ENCODE measurements at places on chromosomes 1 and 21.
A peak's percentile ranks its signal among the peaks of the same experiment; 100 is the strongest.

DNA sequence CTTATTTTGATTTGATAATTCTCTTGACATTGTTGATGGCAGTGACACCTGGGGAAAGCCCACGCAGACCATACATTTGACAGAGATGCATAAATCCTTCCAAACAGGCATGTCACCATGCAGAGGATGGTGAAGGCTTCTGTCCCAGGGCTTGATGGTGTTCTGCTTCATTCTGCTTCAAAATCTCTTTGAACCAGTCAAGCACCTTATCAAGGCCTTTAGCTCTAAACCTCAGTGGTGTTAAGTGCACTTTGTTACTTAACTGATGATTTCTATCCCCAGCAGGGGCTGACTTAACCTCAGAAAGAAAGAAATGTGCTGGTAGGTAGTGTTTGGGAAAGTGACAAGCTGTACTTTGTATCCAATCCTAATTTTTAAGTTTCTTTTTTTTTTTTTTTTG lies 81.1 kb downstream of the RRAGC start:
- no peak for DNase-seq

DNA sequence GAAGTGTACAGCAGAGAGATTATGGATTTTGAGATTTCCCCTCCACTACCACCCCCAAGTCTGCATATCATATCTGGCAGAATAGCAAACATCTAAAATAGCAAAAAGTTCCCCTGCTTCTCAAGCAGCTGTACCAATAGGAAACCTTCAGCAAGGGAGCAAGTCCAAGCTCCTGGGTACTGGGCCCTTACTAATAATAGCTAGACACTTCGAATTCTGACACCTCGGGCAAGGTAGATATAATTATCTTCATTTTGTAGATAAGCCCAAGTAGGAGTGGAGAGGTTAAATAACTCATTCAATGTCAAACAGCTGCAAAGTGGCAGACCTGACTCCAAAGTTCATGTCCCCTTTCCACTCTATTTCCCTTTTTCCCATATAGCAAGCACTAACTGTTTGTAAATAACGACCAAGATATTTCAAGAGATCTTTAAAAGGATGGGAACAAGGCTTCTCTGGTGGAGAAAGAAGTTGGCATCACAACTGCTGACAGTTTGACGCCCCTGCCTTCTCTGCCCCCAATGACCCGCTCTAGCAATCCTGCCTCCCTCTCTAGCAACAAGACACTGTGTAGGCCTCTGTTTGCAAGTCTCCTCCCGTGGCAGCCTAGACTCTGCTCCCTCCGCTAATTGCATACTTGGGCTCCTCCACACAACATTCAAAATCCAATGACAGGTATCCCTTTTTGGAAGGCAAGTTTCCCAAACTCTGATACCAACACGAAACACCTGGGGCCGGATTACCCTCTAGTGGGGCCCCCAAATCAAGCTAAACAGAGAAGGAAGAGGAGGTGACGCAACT lies 18.7 kb upstream of the ADAR start:
- peak; percentile 46 for DNase-seq

GRCh38 chr1:32966900-32967299 lies 2.3 kb upstream of the RNF19B start:
- DNase-seq: no peak

GRCh38 chr1:6259491-6260362 lies 1.2 kb downstream of the GPR153 start:
- DNase-seq: peak; percentile 84

DNA sequence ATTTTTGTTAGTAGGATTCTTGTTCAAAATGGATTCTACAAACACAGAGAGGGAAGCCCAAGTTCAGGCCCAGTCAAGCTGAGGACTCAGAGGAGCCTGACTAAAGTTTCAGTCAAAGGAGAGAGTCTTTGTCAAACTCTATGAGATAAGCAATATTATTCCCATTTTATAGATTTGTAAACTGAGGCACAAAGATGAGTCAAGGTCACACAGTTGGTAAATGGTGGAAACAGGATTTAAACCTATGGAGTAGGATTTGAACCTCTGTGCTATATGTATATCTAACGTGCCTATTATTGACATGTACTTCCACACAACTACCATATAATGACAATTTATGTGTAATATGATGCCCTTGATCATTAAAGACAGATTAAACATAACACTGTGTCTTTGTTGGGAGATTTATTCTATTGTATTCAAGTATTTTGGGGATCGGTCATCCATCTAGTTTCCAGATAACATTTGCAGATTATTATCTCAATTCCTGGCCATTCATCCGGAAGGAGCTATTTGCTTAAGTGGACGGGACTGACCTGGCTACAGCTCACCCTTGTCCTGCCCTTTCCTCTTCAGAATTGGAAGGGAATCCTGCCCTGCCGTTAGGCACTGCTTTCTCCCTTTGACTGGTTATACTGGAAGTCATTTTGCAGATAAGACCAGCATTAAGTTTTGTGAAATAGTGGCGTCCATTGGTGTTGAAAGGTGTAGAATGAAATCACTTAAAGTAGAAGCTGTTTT lies 86.1 kb upstream of the LMO4 start:
- DNase-seq: no peak

DNA sequence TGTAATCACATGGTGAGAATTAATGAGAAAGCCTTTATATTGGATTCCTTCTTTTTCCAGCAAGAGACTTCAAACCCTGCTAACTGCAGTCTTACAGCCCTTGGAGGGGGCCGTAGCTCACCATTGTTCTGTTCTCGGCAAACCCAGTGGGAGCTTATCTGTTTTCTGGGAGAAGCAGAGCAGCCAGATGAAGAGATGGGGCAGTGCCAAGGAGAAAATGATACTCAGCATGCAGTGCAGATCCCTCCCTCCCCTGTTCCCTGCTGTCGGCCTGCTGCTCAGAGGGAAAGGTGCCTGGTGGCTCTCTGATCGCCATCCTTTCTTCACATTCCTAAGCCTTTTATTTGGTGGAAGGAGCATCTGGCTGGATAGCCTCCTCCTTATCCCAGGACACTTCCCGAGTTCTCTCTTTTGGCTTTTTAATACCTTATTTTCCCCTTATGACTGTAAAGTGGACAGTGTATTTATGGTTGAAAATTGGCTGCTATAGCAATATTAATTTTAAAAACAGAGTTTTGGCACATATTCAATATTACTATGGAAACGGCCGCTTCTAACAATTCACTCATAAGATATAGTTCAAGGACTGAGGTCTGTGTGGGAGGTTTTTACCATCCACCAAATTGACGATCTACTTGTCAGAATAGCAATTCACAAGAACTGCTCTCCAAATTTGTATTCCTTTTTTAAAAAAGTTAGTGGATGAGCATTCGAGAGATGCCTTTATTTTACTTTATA lies 203.4 kb downstream of the CRB1 start:
- DNase-seq: no peak

GRCh38 chr1:46218443-46218842 lies 15.3 kb downstream of the LURAP1 start:
- DNase-seq: no peak

GRCh38 chr1:201119206-201120197 lies 7.3 kb upstream of the CACNA1S start:
- peak; percentile 56 for DNase-seq

- DNase-seq: no peak
Measured at GRCh38 chr21:30306884-30307283, 13.2 kb downstream of the KRTAP26-1 start.

DNA sequence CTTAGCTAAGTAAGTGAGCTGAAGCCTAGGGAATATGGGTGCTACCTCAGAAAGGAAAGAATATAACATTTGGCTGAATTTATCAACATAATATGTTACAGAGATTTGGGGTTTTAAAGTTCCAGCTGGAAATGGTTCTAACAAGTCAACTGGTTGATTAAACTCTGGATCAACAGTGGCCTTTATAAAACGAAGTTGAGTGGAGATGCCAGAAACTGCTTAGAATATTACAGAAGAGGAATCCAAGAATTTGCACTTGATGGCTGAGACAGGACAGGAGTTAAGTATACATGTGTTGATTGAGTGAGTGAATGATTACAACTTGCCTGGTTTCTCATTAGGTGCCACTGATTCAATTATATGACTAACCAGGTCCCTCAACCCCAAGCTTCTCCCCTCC lies 7.4 kb upstream of the ZBTB17 start:
- no peak for DNase-seq

GRCh38 chr1:37387854-37388253 lies 86.5 kb upstream of the ZC3H12A start:
- no peak for DNase-seq

- no peak for DNase-seq
Measured at GRCh38 chr1:67165468-67166041, 699 bp upstream of the IL23R start.

DNA sequence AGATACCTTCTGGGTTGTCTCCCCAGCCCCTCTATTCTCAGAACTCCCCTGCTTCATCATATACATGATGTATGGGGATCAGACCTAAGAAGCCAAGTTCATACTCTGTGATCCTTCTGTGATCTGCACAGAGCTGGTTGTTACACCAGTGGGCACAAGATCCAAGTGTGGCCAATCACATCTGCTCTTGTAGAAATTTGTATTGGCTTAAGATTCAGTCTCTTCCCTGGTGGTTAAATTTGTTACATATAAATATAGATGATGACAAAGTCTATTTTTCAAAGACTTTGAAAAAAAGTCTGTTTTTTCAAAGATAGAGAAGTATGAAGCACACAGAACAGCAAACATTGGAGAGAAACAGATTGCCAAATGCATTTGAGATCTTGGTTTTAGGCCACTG lies 135.8 kb upstream of the FGGY start:
- no peak for DNase-seq

- no peak for DNase-seq
Measured at GRCh38 chr1:24235921-24236788, 49.1 kb upstream of the IFNLR1 start.

DNA sequence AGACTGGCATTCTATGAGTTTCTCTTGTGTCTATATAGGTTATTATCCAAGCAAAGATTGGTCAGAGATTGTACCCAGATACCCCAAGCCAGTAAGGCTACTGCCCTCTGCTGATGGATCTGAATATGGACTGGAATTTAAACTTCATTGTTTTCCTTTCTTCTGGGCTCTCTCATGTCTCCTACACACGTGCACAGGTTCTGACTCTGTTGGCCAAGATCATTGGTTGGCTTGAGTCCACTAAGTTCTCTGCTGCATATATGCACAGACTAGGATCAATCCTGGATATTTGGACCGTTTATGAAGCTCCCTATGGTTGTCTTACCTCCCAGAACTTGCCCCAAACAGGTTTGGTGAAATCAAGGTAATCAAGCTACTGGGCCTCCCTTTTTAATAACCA lies 69.7 kb downstream of the CC2D1B start:
- DNase-seq: peak; percentile 35

DNA sequence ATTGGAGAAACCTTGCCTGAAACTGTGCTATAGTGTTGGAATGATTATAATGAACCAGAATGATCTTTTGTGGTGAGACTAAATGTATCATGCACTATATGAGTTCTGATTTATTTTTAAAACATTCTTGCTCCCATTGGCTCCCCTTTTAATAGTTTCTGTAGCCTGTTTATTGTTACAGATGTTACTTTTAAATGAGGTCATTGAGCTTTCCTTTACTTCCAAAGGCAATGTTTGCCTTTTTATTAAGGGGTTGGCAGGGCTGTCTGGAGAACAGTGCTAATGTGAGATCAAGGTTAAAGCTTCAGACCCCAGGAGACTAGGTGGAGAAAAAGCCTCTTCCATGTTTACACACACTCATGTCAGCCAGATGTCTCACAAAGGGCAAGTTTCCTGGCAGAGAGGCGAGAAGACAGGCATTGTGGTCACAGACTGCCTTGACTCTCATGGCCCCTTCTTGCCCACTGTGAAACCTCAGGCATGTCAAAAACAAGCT lies 120.6 kb upstream of the RAVER2 start:
- no peak for DNase-seq

DNA sequence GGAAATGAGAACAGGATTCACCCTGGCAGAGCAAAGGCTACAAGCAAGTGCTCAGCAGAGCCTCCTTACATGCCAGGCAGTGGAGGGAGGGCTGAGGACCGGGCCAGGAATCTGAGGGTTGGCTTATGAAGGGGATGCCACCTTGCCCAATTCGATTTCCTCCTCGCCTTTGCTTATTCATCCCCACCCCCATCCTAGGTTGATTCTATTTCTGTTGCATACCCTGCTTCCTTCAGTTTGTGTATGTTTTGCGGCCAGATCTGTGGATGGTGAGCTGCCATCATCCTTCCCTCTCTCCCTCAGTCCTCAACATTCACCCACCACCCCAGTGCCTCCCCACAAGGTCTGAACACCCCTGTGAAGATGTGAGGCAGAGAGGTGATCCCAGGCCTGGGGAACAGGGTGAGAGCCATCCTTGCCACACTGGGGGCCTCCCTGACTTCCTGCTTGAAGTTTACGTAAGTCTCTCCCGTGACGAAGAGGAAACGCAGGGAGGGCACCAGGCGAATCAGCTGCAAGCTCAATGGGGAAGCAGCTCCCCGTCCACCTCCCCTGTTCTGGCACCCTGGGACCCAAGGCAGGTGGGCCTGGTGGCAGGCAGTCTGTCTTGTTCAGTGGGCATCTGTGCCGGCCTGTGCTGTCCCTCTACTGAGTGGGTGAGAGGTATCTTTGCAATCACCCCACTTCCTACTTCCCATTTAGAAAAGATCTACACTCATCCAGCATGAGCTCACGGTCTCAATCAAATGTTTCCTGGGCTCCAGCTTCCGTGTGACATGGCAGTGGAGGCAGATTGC lies 50.6 kb upstream of the CNTN2 start:
- DNase-seq: peak; percentile 23

GRCh38 chr1:172909606-172910326 lies 141.0 kb downstream of the TNFSF18 start:
- no peak for DNase-seq

DNA sequence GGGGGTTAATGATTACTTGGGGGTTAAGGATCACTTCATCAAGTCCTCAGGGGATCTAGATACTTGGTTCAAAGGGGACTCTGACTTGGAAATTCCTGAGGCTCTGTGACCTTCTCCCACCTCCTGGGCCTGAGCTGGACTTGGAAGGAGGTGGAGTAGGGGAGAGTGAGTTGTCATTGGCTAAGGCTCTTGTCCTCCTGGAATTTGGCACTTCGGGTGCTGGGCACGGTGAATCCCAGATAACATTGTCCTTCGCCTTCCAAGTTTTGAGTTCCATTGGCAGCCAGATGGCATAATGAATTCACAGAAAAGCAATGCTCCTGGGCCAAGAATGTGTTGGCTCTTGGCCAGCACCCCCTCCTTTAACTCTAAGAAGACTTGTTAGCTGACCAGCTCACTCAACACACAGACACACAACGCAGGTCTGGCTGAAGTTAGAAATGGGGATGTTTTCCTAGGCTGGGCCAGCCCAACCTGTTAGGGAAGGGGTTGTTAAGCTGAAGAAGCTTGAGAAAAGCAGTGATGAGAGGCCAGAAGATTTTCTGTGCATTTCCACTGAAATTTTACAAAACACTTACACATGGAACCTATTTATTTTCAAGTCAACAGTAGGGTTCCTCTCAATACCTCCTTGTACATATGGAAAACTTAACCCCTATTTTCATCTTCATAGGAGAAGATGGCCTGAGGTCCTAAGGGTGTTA lies 29.7 kb downstream of the SLC26A9 start:
- DNase-seq: no peak

- DNase-seq: no peak
Measured at GRCh38 chr1:230540421-230541155, 101.7 kb upstream of the COG2 start.
